ENCODE measurements at places on chromosomes 11 and 22.

- no peak for DNase-seq
Measured at GRCh38 chr11:17748044-17748443, 13.5 kb downstream of the KCNC1 start.

- no peak for DNase-seq
Measured at GRCh38 chr22:20449819-20450550, 12.4 kb upstream of the SCARF2 start.

DNA sequence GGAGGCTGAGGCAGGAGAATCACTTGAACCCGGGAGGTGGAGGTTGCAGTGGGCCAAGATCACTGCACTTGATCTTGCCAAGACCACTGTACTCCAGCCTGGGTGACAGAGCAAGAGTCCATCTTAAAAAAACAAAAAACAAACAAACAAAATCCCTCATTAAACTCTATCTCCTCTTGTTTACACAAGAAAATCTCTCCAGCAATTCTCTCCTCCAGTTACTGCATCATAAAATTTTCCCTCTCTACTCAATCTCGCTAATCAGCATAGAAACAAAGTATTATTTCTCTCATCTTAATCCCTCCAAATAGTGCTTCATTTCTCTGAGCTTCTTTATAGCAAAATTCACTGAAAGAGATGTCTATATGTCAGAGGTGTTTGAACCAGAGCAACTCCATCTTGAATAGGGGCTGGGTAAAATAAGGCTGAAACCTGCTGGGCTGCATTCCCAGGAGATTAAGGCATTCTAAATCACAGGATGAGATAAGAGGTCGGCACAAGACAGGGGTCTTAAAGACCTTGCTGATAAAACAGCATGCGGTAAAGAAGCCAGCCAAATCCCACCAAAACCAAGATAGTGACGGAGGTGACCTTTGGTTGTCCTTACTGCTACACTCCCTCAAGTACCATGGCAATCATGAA, 19.8 kb downstream of the MTMR2 start:
- DNase-seq: no peak

- no peak for DNase-seq
Measured at GRCh38 chr22:26615149-26615548, 2.7 kb downstream of the CRYBB1 start.

- DNase-seq: peak; percentile 85
Measured at GRCh38 chr11:64334764-64335735, 5.0 kb upstream of the CCDC88B start.

- DNase-seq: no peak
Measured at GRCh38 chr11:126332221-126332711, 23.2 kb upstream of the ST3GAL4 start.

GRCh38 chr22:50276143-50276542, 6.0 kb upstream of the MAPK11 start:
- DNase-seq: peak; percentile 16

DNA sequence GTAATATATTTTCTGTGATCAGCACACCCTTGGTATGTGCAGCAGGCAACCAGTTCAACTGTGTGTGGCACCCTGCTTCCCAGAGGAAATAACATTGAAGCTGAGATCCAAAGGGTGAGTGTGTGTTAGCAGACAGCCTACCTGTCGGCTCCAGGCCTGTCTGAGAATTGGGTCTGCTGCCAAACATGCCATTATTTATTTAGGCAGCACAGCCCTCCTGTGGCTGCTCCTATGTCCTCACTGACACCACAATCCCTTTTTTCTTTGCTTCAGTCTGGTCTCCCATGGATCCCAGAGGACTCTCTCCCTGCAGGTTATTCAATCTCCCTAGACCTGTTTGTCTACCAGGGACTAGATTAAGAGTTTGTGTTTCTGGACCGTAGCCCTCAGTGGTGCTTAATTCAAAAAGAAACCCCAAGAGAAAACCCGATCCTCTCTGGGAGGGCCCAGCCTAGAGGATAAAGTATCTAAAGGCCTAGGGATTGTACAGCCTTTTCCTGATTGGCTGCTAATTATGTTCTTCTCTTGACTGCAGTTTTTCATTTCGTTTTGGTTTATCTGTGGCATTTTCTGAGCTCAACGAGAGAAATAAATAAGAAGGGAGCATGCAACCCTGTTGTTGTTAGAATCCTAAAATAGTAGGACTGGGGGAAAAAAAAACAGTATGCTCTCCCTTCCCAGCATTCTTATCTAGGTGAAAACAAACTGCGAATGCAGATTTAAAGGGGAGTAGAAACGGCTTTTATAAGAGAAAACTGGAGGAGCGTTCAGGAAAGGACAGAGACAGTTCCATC, 24.1 kb downstream of the KCNE3 start:
- DNase-seq: peak; percentile 56

- no peak for DNase-seq
Measured at GRCh38 chr11:27612932-27613880, 87.0 kb downstream of the BDNF start.

GRCh38 chr11:122668562-122669090, 13.1 kb downstream of the UBASH3B start:
- DNase-seq: no peak
